ENCODE measurements at places on chromosomes 3 and 15. TPM values are rescaled to one million over a fixed set of nuclear protein-coding genes. Genes with fewer than 3 reads are reported as not detected.

- no peak for DNase-seq
Measured at GRCh38 chr3:195438371-195438770, 4.4 kb downstream of the ACAP2 start.

The TNNC1 gene
- total RNA-seq, result not detected

- no peak for DNase-seq
Measured at GRCh38 chr15:61050844-61051568, 178.1 kb downstream of the RORA start.

The GBE1 gene
- total RNA-seq, result 21.1 TPM

DNA sequence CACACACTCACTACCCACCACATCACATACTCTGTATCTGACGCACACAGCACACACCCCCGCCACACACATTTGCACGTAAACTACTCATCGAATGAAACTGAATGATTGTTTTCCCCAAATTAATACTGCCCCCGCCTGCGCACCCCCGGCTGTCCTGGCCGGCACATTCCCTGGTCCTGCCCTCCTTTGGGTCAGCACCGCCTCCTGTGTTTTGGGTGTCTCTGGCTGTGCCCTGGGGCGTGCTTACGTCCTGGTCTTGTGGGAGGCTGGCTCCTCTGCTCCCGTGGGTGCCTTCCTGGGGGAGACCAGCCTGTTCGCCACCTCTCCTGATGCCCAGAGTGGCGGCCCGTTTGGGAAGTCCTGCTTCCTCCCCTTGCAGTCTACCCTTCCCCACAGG lies 30.2 kb downstream of the APBA2 start:
- no peak for DNase-seq

The ZNF717 gene
- 22.3 TPM for total RNA-seq

DNA sequence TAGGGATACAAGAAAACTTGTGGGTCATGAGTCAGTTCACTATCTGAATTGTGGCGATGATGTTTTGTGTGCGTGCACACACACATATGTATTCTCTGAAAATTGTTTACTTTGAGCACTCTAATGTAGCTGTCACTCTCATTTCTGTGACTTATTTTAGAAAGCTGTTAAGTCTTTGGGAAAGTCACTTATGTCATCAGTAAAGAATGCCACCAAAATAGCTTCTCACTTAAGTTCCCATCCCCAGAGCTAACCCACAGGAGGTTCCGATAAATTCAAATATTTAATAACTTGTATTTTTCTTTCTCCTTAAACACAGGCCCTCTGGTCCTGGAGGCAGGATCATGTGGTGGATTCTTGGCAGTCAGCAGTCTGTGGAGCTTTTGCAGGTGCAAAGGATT lies 138.3 kb downstream of the LRIG1 start:
- DNase-seq, result no peak

GRCh38 chr15:69523010-69524001 lies 70.7 kb downstream of the RPLP1 start:
- DNase-seq, result peak; percentile 69

The MFN1 gene
- 125 TPM for total RNA-seq

GRCh38 chr15:98330692-98331435 lies 317.5 kb upstream of the IGF1R start:
- no peak for DNase-seq

- DNase-seq, result no peak
Measured at GRCh38 chr15:63349621-63350020, 32.0 kb downstream of the CA12 start.

The DNAJA4 gene
- 30.4 TPM for total RNA-seq

DNA sequence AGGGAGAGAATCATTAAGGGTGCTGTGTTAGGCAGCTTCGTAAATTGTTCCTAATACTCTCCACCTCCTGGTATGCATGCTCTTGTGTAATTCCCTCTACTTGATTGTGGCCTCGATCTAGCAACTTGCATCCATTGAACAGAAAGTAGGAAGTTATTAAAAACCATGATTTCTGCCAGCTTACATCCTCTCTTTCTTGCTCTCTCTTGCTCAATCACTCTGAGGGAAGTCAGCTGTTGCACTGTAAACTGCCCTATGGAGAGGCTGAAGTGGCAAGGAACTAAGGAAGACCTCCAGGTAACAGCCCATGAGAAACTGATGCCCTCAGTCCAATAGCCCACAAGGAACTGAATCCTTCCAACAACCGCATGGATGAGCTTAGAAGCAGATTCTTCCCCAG lies 92.6 kb downstream of the ERC2 start:
- no peak for DNase-seq

The RBPMS2 gene
- total RNA-seq, result not detected

GRCh38 chr3:12752809-12753208 lies 6.2 kb downstream of the TMEM40 start:
- no peak for DNase-seq

The GOLGB1 gene
- 47.1 TPM for total RNA-seq

- DNase-seq, result no peak
Measured at GRCh38 chr3:17301271-17301670, 416.5 kb downstream of the PLCL2 start.

The GOLGA8Q gene
- 0.62 TPM for total RNA-seq

- no peak for DNase-seq
Measured at GRCh38 chr3:148943506-148944205, 47.7 kb upstream of the GYG1 start.

DNA sequence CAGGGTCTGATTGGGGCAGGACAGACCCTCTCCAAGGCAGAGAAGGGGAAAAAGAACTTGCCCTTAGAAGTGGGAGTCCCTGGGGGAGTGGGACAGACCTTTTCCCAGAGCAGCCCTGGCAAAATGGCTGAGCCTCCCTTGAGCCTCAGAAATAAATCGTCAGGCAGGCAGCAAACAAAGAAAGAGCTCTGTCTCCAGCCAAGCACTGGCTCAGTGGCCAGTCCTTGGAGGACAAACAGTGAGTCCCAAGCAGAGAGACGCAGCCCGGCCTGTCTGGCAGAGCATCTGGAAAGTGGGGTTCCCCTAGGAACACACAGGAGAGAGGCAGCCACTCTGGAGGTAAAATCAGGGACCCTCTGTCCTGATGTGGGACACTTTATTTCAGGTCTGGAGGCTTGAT lies 1.8 kb downstream of the SLC6A1 start:
- peak; percentile 46 for DNase-seq

The SEMA7A gene
- 51.5 TPM for total RNA-seq

DNA sequence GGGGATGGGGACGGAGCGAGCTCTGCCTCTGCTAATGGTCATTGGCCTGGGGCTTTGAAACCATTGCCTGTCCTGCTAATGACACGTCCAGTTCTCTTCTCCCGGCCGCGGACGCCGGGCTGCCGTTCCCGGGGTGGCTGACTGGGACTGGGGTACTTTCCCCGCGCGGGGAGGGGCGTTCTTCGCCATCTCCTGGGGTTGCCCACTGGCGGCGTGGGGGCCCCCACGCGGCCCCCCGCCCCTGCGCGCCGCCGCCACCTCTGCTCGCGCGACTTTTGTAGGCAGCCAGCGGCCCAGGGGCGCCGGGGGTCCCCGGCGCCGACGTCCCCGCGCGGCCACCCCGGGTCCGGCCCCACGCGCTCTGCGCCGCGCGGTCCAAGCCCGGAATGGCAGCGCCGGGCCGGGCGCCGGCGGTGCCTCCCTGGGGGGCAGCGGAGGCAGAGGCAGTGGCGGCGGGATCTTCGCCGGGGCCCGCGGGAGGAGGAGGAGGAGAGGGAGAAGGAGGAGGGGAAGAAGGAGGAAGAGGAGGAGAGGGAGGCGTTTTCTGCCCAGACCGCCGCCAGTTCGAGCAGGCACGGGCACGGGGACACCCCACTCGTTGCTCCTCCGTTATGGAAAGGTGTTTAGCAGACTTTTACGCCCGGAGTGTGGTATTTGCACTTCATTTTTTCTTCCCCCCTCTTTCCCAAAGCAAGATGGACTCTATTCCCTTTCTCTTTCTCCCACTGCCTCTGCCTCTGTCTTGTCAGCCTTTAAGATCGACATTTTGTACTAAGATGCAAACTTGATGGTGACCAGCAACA lies 2.3 kb downstream of the BBX start:
- DNase-seq, result peak; percentile 24

- DNase-seq, result no peak
Measured at GRCh38 chr15:87916208-87916607, 340.3 kb downstream of the NTRK3 start.

DNA sequence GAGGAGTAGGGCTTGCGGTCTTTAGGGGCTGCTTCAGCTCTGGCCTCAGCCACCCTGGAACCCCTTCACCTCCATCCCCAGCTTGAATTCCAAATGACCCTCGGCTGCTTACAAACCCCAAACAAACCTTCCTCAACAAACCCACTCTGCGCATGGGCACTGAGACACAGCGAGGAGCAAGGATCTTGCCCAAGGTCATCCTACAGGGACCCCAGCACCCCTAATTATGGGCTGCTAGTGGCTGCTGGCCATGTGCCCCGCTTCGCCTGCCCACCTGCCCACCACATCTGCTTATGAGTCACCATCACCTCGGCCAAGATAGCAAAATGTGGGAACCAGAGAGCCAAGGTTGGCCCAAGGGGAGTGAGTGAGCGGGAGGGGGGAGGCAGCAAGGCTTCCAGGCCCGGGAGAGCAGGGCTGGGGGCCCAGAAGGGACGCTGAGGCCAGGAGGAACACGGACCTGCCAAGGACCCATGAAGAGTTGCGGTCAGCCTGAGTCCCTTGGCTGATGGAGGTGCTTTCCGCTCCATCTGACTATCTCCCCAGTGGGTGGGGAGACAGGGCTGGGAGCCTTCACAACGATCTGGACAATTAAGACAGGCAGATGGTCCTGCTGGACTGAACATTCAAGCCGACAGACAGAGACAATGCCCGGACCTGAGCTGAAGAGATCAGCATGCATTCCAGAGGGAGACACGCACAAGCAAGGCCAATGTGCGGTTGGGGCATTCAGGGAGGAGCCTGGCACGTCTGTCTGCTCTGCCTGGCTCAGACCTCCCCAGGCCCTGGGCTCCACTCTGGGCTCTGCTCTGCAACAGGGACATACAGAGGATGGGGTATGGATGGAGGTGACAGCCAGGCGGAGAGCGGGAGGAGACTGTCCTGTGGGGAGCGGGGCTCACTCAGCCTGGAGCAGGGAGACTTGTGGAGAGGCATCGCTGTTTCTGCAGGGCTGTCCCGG lies 10.8 kb upstream of the GRIP2 start:
- no peak for DNase-seq

DNA sequence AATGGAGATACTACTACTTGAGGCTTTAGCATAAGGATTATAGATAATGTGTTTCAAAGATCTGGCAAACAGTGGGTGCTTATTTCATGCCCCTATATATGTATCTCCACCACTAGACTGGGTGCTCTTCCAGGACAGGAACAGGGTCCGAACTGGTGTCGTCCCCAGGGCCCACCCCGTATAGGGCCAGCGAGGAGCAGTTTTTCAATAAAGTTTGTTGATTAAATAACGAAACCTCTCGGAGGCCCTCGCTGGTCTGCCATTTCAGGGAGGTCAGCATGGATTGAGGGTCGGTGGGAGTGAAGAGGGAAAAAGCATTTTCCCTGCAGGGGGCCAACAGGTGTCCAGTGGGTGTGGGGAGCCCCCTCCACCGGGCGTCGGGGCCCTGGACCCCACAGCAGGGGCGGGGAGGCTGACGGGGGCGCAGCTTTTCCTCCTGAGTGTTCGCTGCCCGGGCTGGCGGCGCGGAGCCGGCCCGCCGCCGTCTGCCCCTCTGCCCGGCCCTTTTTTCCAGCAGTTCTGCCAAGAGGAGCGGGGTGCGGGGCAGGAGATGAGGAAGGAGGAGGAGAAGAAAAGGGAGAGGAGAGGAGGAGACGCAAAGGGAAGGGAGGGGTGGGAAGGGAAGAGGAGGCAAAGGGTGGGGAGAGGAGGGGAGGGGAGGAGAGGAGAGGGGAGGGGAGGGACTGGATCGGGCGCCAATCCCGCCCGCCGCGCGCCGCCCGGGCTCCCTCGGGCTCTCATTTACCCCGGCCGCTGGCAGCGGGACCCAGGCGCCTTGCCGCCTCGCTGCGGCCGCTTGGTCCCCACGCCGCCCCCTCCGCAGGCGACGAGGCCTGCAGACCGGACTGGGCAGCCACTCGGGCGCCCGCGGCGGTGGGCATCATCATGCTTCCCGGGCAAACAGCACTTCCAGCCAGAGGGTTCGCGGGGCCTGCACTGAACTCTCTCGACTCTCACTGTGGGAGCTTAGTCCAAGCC lies 66.3 kb downstream of the ISG20 start:
- DNase-seq, result peak; percentile 19

The PP2D1 gene
- total RNA-seq, result not detected

GRCh38 chr3:29373131-29373680 lies 92.3 kb downstream of the RBMS3 start:
- DNase-seq, result no peak

DNA sequence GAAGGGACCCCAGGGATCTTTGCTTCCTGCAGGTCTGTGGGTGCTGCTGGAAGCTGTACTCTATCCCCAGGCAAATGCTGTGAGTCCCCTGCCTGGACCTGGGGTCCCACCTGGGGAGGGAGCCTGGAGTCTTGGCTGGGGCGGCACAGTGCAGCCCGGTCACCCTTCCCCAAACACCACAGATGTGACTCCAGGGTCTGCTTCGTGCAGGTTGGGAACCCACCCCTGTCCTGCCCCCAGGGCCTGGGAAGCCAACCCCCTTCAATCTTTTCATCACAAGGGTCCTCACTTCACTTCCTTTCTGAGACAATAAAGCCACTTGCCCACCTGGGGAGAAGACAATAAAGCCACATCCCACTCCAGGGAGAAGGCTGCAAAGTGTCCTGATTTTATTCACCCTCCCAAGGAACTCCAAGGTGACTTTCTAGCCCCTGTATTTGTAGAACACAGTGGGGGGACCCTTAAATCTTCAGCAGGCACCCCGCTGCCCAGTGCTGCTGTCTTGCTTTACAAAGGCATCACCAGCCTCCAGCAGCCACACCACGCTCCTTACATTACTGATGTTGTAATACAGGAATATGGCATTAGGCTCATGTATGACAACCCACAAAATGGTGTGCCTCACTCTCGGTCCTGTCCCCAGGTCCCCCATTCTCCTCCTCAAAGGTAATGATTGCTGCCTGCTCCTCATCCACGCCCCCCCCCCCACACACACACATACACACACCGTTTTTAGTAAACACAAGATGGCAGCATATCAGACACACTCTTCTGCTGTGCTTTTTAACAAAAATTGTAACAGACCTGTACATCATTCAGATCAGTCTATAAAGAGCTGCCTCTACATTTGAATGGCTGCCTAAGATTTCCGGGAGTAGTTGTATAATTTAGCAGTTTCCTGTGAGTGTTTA lies 9.9 kb downstream of the C3orf22 start:
- DNase-seq, result no peak

The CLDN18 gene
- not detected for total RNA-seq

The SI gene
- total RNA-seq, result not detected

DNA sequence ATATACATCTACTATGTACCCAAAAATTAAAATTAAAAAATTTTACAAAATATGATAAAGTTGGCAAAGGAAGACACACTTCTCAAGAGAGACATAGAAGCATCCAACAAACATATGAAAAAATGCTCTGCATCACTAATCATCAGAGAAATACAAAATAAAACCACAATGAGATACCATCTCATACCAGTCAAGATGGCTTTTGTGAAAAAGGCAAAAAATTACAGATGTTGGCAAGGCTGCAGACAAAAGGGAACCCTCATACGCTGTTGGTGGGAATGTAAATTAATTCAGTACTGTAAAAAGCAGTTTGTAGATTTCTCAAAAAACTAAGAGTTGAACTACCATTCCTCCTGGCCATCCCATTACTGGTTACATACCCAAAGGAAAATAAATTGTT lies 581.7 kb upstream of the CCDC54 start:
- DNase-seq, result no peak

All from occipital lobe (tissue), 3 donors.